ENCODE measurements at places on chromosomes 5 and 9.

- DNase-seq = peak; percentile 4
Measured at GRCh38 chr5:123950701-123951581, 439.0 kb downstream of the CSNK1G3 start.

GRCh38 chr9:79266986-79267385 lies 304.8 kb upstream of the TLE4 start:
- no peak for DNase-seq

- DNase-seq = peak; percentile 67
Measured at GRCh38 chr5:140345919-140346347, 470 bp downstream of the HBEGF start.

DNA sequence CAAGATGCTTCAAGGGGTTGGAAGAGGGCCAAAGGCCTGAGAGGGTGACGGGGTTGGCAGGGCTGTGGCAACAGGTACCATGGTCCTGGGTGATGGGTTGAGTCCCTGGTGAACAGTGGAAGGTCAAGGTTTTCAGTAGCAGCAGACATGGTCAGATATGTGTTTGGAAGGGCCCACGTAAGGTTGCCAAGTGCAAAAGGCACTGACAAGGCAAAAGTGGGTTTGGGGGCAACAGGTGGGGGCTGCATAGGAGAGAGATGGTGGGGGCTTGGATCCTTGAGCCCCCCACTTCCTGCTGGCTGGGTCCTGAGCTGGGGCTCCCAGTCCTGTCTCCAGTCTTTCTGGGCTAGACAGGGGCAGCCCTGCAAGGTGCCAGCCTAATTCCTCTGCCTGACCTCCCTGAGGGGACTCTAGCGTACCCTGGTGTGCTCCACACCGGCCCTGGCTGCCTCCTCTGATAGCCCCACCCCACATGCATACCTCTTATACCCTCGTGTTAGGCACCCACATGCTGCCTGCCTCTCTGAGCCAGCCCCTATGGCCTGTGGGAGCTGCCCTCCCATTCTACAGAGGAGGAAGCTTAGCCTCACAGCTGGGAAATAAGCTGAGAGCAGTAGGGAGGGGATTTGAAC lies 20.9 kb upstream of the NSD1 start:
- DNase-seq = no peak

DNA sequence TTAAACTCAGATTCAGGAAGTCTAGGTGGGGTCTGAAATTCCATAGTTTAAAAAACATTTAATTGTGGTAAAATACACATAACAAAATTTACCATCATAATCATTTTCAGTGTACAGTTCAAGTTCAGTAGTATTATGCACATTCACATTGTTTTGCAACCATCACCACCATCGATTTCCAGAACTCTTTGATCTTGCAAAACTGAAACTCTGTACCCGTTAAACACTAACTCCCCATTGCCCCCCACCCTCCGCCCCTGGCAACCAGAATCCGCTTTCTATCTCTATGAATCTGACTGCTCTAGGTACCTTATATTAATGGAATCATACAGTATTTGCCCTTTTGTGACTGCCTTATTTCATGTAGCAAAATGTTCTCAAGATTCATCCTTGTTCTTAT lies 117.5 kb downstream of the CEP120 start:
- DNase-seq = no peak

- no peak for DNase-seq
Measured at GRCh38 chr9:107462691-107463090, 26.9 kb downstream of the KLF4 start.

DNA sequence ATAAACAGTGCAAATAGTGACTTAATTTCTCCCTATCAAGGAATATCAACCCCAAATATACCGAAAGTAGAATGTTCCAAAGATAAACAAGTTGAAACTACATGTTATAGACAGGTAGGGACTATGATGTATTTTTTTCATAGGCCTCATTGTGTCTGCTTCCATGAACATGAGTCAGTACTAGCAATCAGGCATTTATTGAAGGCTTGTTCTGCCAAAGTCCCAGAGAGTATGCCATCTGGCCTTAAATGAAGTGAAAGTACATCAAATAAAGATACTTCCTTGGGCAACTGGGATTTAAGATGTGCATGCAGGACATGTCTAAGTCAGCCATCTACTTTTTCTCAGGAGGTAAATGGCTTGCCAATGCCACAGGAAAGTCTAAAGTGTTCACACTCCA lies 6.5 kb downstream of the GHR start:
- DNase-seq = no peak

DNA sequence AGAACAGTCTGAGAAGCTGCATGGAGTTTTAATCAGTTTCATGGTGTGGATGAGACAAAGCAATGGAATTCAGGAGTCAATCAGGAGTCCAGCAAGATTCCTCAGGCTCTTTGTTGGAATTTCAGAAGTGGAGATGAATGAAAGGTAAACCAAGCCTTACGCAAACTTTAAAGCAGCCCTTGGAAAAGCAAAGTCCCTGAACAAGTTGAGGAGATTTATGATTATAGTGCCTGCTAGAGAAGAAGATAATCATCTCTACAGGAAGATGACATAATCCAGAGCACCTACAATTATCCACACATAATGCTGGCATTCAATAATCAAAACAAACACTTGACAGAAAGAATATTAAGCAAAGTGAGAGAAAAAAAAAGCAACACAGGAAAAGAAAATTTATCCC lies 1380.1 kb upstream of the NUDT12 start:
- no peak for DNase-seq

DNA sequence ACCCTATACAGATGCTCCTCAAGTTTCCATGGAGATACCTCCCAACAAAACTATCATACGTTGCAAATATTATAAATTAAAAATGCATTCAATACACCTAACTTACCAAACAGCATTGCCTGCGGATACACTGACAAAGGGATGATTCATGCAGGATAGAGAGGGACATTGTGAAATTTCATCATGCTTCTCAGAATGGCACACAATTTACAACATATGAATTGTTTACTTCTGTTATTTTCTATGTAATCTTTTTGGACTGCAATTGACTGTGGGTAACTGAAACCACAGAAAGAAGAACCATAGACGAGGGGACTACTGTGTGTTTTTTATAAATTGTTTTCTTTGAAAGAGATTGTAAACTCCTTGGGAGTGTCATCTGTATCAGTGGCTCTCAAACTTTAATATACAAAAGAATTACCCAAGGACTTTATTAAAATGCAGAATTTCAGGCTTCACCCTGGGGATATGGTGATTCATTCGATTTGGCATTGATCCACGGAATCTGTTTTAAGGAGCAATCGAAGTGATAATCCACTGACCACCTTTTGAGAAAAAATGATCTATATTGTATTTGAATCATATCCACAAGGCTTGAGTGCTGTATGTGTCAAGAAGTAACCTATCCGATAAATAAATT lies 146.4 kb downstream of the SGCD start:
- DNase-seq = peak; percentile 78

DNA sequence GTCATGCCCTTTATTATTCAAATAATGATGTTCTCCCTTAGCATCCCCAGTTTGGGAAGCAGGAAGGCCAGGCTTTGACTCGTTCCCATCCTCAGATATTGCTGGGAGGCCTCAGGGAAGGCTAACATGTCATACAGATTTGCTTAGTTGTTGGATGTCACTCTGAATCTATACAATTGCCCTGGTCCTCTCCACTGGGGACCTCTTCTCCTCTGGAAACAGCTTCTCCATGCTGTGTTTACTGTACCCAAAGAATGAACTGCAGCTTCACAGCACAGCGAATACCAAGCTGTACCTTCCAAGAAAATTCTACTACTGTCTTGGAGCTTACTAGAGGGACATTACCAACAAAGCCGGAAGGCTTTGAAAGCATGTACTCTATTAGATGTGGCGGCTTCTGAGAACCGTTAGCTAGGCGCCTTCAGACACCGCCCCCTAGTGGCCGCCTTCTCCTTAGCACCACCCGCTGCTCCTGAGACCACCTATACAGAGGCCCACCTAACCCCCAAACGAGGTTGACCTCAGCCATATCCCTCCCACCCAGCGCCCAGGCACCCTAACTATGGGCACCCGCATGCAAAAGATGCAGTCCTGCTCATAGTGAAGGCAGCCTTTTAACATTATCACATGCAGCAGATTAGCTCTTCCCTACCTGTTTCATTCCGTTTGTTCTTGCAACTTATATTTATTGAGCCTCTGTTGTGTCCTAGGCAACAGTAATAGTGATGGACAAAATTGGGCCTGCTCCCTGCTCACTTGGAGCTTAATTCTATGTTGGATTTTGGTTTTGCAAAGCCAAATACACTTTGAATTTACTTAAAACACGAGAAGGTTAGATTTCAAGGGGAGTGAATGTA lies 34.9 kb upstream of the FOXI1 start:
- peak; percentile 76 for DNase-seq

GRCh38 chr5:12865529-12865928 lies 961.3 kb upstream of the CTNND2 start:
- DNase-seq = no peak

DNA sequence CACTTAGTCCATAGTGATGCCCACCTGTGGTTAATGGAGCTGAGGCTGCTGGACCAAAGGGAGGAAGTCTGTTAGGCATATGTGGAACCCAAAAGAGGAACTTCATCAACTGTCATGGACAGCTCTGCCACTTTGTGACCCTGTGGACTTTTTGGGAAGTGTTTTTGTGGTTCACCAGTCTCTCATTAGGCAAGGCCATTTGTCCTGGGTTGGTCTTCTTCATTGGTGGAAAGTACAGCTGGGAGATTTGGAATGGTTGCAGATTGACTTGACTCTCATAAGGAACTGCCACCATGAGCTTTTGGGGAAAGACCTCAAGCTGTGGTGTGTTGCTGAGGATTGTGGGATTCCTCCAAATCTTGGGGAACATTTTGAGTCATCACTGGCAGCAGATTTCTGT lies 31.9 kb upstream of the IL12B start:
- no peak for DNase-seq

GRCh38 chr5:180823346-180823745 lies 20.7 kb upstream of the MGAT1 start:
- no peak for DNase-seq

DNA sequence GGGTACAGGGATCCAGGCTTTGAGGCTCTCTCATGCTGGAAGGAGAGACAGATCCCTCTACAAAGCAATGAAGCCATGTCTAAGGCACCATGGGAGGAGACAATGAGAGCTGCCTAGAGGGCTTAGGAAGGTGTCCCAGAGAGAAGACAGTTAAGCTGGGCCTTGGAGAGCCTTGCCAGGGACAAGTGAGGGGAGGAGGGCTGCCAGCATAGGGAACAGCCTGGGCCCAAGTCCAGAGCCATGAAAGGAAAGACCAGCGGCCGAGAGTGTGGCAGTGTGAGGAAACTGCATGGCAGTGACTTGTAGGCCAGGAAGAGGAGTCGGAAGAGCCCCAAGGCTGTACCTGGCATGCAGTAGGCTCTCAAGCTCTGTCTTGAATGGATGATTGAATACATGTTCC lies 88.5 kb downstream of the PSD2 start:
- DNase-seq = no peak

DNA sequence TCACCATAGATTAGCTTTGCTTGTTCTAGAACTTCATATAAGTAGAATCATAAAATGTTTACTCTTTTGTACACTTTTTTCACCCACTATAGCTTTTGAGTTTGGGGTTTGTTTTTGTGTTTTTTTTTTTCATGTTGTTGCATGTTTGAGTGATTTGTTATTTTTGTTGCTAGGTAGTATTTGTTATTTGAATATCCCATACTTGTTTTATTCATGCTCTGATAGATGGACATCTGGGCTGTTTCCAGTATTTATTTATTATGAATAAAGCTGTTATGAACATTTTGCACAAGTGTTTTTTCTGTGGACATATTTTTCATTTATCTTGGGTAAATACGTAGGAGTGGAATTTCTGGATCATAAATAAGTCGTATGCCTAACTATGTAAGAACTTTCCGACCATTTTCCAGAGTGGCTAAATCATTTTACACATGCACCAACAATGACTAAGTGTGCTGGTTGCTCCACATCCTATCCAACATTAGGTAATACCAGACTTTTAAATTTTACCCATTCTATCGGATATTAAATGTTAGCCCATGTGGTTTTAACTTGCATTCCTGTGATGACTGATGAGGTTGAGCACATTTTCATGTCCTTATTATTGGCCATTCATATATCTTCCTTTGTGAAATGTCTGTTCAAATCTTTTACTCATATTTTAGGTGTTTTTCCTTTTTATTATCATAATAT lies 69.1 kb upstream of the NR4A3 start:
- DNase-seq = peak; percentile 85

- DNase-seq = no peak
Measured at GRCh38 chr9:124770359-124771020, 621 bp downstream of the NR6A1 start.

- no peak for DNase-seq
Measured at GRCh38 chr9:110575169-110575568, 4.4 kb downstream of the SVEP1 start.

DNA sequence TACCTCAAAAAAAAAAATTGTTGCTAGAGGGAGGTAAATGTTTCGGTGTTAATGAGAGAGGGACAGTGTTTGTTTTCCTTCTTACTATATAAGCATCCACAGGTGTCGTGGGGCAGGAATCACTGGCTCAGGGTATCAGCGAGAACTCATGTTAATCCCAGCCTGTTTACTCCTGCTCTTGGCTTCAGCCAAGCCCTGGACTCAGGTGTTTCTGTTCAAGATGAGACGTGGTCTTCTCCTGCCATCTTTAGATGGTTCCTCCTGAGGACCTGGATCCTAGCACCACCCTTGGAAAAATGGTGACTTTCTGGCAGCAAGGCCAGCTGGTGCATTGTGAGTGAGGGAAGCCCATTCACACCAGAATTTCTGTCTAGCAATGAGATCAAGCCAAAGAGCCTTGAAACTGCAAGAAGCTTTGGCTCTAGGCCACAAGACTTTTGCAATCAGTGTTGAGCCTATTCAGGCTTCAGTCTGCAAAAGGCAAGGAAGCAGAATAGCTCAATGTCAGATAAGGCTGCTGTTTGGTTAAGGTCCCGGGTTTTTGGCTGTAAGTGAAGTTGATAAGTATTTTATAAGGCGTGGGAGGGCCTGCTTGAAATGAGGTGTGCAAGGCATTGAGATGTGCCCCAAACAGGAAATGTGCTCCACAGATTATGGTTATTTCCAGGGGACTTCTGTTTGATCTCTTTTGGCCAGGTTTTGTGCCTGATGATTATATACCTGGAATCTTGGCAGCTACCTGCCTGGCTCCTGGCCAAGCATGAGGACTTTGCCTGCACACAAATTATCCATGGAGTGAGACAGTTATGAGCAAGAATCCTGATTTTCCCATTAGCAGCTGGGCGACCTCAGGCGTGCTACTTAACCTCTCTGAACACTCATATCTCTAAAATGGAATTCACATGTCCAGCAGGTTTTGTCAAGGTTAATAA lies 99.8 kb downstream of the TENT4A start:
- peak; percentile 80 for DNase-seq

DNA sequence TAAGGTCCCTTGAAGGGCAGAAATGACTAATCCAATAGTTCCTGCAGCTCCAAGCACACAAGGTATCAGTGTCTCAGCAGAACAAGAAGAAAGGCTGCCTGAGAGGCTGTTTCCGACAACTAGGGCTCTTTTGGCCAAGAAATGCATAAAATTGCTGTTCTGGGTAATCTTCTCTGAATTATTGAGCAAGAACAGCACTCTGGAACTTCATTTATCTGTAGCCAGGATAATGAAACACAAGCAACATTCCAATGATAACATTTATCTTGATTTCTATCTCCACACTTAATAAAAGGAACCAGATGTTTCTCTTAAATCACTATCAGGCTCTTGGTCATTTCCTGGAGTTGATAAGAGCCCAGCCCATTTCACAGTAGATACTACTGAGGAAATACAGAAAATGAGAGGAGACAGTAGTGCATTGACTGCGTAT lies 17.0 kb upstream of the AUH start:
- DNase-seq = peak; percentile 64

GRCh38 chr5:129461711-129462332 lies 1.7 kb downstream of the ADAMTS19 start:
- DNase-seq = no peak

All from adipocyte (in vitro differentiated cells).